CD8-positive, alpha-beta memory T cell (primary cell): ENCODE measurements at places on chromosomes 4 and X.

- no peak for DNase-seq
- H3K27ac ChIP-seq: no peak overlapping the region
- no peaks in the 10 kb centered on the region for H3K36me3 ChIP-seq
These were observed 34.9 kb upstream of the UGT8 start for GRCh38 chr4:114563536-114564315.

DNA sequence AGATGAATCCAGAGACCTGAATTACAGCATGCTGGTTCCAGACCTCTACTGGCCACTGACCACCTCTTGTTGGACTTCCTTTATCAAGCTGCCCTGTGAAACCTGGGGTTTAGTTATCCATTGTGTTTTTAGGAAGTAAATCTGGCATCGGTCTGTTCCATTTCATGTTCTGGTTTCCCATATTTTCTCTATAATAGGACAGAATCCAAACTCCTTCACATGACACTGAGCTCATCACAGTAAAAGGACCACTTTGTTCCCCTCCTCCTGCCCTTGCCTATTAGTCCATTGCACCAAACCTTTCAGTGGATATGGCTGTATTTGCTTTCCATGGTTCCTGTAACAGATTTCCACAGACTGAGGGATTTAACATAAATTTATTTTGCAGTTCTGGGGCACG is 4.0 kb downstream of the MFAP3L start:
- no peaks in the 10 kb centered on the region for H3K27me3 ChIP-seq
- no peak overlapping the region for H3K27ac ChIP-seq
- H3K4me3 ChIP-seq: no peak overlapping the region
- H3K4me1 ChIP-seq: no peaks in the 10 kb centered on the region

DNA sequence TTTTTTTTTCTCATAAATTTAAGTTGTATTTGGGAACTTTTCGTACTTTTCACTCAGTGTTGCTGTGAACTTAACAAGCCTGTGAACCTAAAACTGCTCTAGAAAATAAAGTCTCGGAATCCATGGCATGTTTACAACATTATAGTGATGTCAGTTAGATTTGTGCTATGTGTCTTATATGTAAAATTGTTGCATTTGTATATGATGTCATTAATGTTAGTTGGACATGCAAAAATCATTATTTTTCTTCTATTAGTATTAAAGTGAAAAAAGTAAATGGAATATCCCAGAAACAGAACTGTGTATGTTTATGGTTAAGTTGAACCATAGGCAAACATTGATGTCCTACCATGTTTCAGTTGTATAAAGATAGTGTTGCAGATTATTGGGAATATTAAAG is 85.2 kb downstream of the STIM2 start:
- no peaks in the 10 kb centered on the region for H3K36me3 ChIP-seq
- peaks cover 15% of the 10 kb centered on the region for H3K4me1 ChIP-seq
- DNase-seq: no peak
- H3K27ac ChIP-seq: no peak overlapping the region
- H3K27me3 ChIP-seq: no peaks in the 10 kb centered on the region

DNA sequence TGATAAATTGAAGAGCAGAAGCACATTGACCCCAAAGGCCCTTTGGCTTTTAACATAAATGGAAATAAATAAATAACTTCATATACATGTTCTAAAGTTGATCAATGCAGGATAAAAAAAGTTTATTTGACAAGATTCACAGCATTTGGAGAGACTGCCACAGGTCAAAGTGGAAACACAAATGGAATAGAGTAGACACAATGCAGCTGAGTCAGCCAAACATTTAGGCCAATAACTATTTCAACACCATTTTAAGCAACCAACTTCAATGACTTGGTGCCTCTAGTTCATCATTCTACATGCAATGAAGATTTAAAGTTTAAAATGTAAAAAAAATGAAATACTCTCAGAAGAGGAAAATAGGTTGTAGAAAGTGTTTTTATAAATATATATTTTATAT is 365.2 kb downstream of the FAT4 start:
- no peak overlapping the region for H3K27ac ChIP-seq
- no peaks in the 10 kb centered on the region for H3K4me1 ChIP-seq
- H3K4me3 ChIP-seq: no peak overlapping the region
- no peaks in the 10 kb centered on the region for H3K27me3 ChIP-seq

- no peaks in the 10 kb centered on the region for H3K4me1 ChIP-seq
- H3K4me3 ChIP-seq: no peak overlapping the region
- no peaks in the 10 kb centered on the region for H3K36me3 ChIP-seq
- no peaks in the 10 kb centered on the region for H3K27me3 ChIP-seq
These were observed 103.6 kb downstream of the PRKX start for GRCh38 chrX:3609810-3610209.

GRCh38 chrX:1181170-1181569 is 31.3 kb downstream of the CRLF2 start:
- no peaks in the 10 kb centered on the region for H3K27me3 ChIP-seq
- H3K4me1 ChIP-seq: no peaks in the 10 kb centered on the region
- no peak overlapping the region for H3K4me3 ChIP-seq
- no peak for DNase-seq
- no peak overlapping the region for H3K27ac ChIP-seq

GRCh38 chr4:186545436-186545835 is 9.9 kb downstream of the MTNR1A start:
- no peak for DNase-seq
- no peaks in the 10 kb centered on the region for H3K36me3 ChIP-seq
- H3K27me3 ChIP-seq: no peaks in the 10 kb centered on the region
- H3K4me3 ChIP-seq: no peak overlapping the region

DNA sequence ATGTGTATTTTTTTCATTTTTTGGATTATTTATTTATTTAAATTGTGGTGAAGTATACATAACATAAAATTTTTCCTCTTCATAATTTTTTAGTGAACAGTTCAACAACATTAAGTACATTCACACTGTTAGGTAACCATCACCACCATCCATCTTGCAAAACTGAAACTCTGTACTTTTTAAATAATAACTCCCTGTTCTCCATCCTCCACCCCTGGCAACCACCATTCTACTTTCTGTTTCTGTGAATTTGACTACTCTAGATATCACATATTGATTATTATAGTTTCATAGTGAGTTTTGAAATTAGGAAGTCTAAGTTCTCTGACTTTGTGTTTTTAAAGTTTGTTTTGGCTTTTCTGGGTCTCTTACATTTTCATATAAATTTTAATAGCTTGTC is 89.3 kb upstream of the STX18 start:
- no peak overlapping the region for H3K27ac ChIP-seq
- H3K27me3 ChIP-seq: no peaks in the 10 kb centered on the region
- no peaks in the 10 kb centered on the region for H3K4me1 ChIP-seq
- H3K36me3 ChIP-seq: no peaks in the 10 kb centered on the region
- DNase-seq: no peak

DNA sequence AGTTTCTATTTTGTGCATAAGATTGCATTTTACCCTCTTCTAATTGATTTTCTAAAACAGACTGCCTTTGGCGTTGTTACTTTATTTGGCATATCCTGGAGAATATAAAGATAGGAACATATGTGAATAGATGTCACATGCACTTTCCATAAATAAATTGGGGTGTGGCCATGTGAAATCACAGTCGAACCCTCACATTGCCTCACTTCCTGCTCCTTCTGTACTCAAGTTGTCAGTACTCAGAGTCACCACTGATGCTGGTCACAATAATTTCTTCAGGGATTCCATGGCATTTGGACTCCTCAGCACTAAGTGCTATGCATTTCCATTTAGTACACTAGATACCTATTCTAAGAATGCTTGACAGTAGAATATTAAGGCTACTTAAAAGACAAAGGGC is 1.4 kb upstream of the EMCN start:
- no peaks in the 10 kb centered on the region for H3K4me1 ChIP-seq
- no peak overlapping the region for H3K27ac ChIP-seq
- H3K36me3 ChIP-seq: no peaks in the 10 kb centered on the region
- no peak for DNase-seq
- H3K27me3 ChIP-seq: no peaks in the 10 kb centered on the region
- no peak overlapping the region for H3K4me3 ChIP-seq

DNA sequence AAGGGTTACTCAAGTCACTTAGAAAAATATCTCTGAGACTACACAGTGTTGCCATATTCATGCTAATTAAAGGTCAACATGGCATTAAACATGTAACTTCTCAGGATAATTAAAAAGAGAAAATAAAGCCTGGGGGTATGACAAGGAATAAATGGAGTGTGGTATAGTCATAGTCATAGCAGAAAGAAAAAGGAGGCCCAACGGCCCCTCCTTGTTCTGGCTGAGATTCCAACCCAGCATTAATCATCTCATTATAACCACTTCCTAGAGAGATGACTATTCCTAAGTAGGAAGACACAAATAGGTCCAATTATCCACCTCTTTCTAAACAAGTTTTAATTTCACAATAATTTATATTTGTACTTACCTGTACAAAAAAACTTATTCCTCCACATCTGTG is 778.4 kb upstream of the AADAT start:
- no peak overlapping the region for H3K27ac ChIP-seq
- no peaks in the 10 kb centered on the region for H3K27me3 ChIP-seq
- H3K4me3 ChIP-seq: no peak overlapping the region
- DNase-seq: no peak
- H3K4me1 ChIP-seq: no peaks in the 10 kb centered on the region
- no peaks in the 10 kb centered on the region for H3K36me3 ChIP-seq

- H3K27ac ChIP-seq: peak overlapping the region; percentile 66
- H3K36me3 ChIP-seq: no peaks in the 10 kb centered on the region
- no peaks in the 10 kb centered on the region for H3K27me3 ChIP-seq
These were observed 89.2 kb upstream of the EXOC1L start for GRCh38 chr4:55730280-55730931.

DNA sequence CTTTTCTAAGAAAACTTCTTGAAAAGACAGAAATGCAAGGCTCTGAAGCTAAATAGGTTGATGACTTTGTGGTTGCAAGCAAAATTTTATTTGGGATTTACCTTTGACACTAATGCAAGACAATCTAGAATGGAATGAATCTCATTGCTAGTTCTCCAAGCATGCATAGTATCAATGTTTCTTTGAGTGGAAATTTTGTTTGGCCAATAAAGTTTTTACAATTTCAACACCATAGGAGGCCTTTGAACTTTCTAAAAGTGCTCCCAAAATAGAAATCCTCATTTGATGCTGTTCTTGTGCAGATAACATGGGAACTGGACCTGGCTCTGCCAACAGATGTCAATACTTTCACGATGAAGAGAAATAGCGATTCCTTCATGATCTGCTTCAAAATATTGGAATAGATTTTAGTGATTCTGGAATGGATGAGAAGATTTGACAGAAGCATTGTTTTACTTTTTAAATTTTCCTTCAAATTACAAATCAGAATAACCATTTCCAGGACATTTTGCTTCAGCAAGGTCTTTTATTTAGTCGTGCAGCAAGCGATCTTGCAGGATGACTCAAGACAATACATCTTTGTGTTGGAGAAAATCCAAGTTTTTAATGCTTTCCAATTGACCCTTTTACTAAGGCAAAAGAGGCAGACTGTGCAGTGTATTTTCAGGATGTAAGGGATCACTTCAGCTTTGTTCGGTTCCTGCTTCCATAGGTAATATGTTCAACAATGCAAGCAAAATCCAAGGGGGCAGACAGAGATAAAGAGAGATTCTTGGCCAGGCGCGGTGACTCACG is 51.7 kb upstream of the OTUD4 start:
- DNase-seq: no peak
- H3K4me1 ChIP-seq: no peaks in the 10 kb centered on the region
- no peaks in the 10 kb centered on the region for H3K27me3 ChIP-seq
- H3K27ac ChIP-seq: no peak overlapping the region
- H3K4me3 ChIP-seq: no peak overlapping the region

DNA sequence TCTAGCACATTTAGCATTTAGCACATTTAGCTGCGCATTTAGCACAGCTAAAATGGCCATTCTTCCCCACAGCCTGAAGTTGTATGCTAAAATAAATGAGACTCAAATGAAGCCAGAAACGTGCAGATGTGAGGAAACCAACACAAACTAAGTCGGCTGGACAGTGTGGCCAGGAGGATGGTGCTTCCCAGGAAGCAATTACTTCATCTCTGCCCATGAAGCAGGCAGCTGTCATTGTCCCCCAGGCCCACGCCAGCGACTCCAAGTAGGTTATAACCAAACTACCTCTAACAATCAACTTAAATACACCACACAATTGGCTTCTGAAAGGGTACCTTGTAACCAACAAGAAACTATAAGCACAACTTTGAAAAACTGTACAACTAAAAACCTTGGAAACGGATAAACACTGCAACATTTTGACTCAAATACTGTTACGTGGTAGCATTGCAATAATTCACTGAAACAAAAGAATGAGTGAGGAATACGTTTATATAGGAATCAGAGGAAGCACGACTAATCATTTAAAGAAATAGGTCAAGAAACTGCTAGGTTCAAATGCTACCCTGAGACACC is 39.2 kb downstream of the AFAP1 start:
- H3K27me3 ChIP-seq: no peaks in the 10 kb centered on the region
- peaks cover 3% of the 10 kb centered on the region for H3K4me1 ChIP-seq
- no peak overlapping the region for H3K4me3 ChIP-seq
- H3K36me3 ChIP-seq: no peaks in the 10 kb centered on the region

- no peaks in the 10 kb centered on the region for H3K4me1 ChIP-seq
- H3K27me3 ChIP-seq: no peaks in the 10 kb centered on the region
- no peak for DNase-seq
- no peaks in the 10 kb centered on the region for H3K36me3 ChIP-seq
- no peak overlapping the region for H3K27ac ChIP-seq
These were observed 684.5 kb downstream of the GRID2 start for GRCh38 chr4:92988301-92988700.

GRCh38 chr4:45183905-45184304 is 457.5 kb upstream of the GNPDA2 start:
- H3K4me1 ChIP-seq: no peaks in the 10 kb centered on the region
- no peak for DNase-seq
- H3K27me3 ChIP-seq: no peaks in the 10 kb centered on the region

DNA sequence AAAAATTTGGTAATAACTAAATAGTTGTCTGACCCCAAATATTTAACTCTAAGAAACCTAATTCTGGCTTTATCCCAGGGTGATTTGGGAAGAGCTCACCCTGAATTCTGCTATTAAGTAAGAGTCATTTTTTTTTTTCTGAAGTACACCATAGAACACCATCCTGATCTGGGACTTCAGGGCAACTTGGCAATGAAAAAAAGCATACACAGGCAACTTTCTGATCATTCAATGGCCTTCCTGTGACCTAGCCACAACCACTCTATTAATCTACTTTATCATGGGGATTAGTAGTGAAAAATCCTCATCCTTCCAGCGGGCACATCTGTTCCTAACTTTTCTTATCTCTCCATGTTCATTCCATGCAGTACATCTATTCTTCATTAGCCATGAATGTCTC is 333.2 kb upstream of the MAD2L1 start:
- H3K4me1 ChIP-seq: no peaks in the 10 kb centered on the region
- H3K4me3 ChIP-seq: no peak overlapping the region
- H3K36me3 ChIP-seq: no peaks in the 10 kb centered on the region
- H3K27me3 ChIP-seq: no peaks in the 10 kb centered on the region
- DNase-seq: no peak

- no peak overlapping the region for H3K27ac ChIP-seq
- peaks cover 21% of the 10 kb centered on the region for H3K4me1 ChIP-seq
- no peak for DNase-seq
- H3K27me3 ChIP-seq: no peaks in the 10 kb centered on the region
These were observed 12.7 kb upstream of the ADD1 start for GRCh38 chr4:2830632-2831610.

GRCh38 chr4:65046192-65047133 is 623.8 kb downstream of the EPHA5 start:
- no peak overlapping the region for H3K27ac ChIP-seq
- no peaks in the 10 kb centered on the region for H3K27me3 ChIP-seq
- H3K4me1 ChIP-seq: no peaks in the 10 kb centered on the region
